ENCODE measurements at places on chromosomes 7 and 10.

GRCh38 chr7:30688718-30689221, 6.5 kb upstream of the CRHR2 start:
- DNase-seq, result no peak

GRCh38 chr10:130579913-130580312, 443.7 kb downstream of the GLRX3 start:
- DNase-seq, result no peak

- no peak for DNase-seq
Measured at GRCh38 chr7:157035302-157035701, 24.8 kb upstream of the MNX1 start.

DNA sequence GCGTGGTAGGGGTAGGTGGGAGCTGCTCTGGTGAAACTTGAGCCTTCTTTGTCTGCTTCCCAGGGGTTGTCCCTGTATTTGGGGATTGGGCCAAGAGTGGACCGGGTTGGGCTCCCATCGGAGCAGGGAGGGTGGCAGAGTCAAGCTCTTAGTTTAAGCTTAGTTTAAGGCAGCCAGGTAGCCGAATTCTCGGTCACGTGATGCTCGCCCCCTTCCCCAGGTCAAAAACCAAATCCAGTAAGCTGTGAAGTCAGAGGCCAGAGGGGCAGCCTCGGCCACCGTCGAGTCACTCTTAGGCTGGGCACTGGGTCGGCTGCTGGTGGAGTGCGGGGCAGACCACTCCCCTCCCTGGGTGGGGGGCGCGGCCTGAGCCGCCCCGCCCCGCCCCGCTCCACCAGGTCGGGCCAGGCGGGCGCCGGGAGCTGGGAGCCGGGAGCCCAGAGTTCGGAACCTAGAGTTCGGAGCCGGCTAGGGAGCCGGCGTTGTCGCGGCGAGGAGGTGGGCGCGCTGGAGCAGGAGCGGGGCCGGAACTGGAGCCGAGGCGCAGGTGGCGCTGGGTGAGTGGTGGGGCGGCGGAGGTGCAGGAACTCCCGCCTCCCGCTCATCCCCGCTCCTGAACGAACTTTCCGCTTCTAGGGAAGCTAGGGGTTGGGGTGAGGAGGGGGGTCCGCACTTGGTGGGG, 2.8 kb upstream of the LZTS2 start:
- DNase-seq, result no peak

- DNase-seq, result no peak
Measured at GRCh38 chr10:96133135-96133534, 3.0 kb downstream of the ZNF518A start.

DNA sequence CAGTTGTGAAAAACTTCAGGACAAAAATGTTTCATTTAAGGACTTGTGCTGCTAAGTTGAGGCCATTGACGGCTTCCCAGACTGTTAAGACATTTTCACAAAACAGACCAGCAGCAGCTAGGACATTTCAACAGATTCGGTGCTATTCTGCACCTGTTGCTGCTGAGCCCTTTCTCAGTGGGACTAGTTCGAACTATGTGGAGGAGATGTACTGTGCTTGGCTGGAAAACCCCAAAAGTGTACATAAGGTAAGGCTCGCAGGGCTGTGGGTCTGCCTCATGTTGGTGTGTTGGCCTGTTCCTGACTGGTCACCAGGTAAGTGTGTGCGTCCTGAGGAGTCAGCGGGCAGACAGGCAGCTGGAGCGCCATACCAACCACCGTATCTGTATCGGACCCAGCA, 17.9 kb downstream of the OGDH start:
- no peak for DNase-seq

- no peak for DNase-seq
Measured at GRCh38 chr10:86726677-86726999, 29.8 kb upstream of the BMPR1A start.

GRCh38 chr10:14859775-14860174, 18.9 kb upstream of the SUV39H2 start:
- no peak for DNase-seq

- DNase-seq, result no peak
Measured at GRCh38 chr10:120396228-120396627, 60.8 kb upstream of the PLPP4 start.

GRCh38 chr7:158324397-158325360, 262.9 kb downstream of the PTPRN2 start:
- DNase-seq, result no peak

DNA sequence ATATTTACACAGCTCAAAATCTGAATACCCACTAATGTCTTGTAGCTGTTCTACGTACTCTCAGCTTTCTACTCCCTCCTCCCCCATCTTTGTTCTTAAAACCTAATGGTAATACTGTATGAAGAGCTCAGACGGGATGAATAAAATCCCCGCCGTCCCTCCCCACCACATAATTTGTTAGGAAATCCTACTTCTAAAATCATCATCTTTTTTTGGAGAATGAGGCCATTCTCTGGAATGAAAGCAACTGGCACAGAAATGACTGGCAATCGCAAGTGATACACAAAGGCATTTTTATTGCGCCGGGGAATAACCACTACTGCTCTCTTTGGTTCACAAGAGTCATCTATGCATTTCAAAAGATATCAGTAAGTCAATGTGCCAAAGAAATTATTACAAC, 27.3 kb downstream of the SLC35B4 start:
- no peak for DNase-seq

DNA sequence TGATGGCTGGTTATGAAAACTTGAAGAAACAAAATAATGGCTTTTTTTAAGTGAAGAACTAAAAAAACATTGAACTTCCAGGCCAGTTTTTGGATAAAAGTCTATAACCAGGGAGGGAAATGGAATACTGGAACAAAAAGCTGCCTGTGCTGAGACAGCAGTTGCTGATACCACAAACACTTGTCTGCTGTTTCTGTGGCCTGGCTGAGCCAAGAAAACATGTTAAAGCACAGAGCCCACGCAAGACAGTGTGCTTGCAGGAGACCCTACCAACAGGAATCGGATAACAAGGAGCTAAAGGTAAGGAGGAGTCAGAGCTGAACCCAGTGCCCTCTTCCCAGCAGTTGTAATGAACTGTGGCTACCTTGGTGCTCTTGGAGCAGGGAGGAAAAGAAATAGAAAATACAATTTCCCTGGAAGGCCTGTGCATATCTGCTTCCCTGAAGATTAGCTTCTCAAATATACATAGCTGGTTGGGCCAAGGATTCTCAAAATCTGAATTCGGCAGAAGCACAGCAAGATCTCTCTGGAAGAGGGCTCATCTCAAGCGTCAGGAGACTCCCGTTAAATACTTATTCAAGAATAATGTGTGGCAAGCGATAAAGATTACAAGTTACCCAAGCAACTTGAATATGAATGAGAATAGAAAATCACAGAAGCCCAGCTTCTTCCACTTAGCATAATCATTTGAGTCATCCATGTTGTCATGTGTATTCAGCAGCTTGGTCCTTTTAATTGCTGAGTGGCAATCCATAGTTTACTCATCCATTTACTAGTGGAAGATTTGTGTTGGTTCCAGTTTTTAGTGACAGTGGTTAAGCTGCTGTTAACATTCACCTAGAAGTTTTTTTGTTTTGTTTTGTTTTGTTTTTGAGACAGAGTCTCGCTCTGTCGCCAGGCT, 87.6 kb downstream of the NOD1 start:
- no peak for DNase-seq

GRCh38 chr10:92822060-92822634, 26.2 kb upstream of the EXOC6 start:
- no peak for DNase-seq

- no peak for DNase-seq
Measured at GRCh38 chr7:50448823-50449222, 1.3 kb downstream of the FIGNL1 start.

DNA sequence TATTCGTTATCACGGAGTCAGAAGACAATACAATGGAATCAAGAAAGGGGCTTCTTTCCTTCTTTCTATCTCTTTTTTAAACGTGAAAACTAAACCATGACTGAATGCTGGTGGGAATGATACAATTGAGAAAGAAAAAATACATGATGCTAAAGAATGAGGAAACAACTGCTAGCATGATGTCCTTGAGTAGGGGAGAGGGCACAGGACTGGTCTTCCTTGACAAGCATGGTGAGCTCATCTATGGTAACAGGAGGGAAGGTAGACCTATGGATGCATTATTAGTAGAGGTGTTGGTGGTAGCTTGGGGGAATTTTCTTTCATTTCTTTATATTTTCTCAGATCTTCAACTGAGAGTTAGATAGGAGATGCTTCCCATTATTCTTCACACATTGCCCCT, 88.9 kb upstream of the COL1A2 start:
- DNase-seq, result no peak

- DNase-seq, result no peak
Measured at GRCh38 chr10:102962267-102962666, 44.2 kb downstream of the CNNM2 start.

GRCh38 chr10:514137-514671, 175.3 kb downstream of the DIP2C start:
- no peak for DNase-seq

DNA sequence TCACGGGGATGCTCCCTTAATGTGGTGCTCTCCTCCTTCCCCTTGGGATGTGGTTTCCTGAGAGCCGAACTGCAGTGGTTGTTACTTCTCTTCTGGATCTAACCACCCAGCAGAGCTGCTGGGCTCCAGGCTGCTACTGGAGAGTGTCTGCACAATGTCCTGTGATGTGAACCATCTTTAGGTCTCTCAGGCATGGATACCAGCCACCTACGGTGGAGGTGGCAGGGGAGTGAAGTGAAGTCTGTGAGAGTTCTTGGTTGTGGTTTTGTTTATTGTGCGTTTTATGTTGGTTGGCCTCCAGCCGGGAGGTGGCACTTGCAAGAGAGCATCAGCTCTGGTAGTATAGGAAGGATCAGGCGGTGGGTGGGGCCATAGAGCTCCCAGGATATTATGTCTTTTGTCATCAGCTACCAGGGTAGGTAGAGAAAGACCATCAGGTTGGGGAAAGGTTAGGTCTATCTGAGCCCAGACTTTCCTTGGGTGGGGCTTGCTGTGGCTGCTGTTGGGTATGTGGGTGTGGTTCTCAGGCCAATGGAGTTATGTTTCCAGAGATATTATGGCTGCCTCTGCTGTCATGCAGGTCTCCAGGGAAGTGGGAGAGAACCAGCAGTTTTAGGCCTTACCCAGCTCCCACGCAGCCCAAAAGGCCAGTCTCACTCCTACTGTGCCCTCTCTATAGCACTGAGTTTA, 87.9 kb downstream of the KIF20B start:
- no peak for DNase-seq

DNA sequence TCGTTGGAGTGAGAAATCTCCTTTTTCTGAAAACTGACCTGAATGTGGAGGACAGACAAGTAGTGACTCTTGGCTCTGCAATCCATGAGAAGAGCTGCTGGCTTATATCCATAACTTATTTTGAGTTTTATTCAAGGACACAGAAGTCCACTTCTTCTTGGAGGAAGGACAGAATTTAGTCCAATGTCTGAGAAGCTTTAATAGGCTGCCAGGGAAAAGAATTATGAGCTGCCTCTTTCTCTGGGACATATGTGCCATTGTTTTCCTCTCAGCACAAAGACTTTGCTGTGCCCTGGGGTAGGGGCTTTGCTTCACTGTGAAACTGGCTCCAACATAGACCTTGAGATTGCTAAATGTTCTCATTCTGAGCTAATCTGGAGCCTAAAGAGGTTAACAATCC, 20.5 kb upstream of the AOC1 start:
- no peak for DNase-seq

- no peak for DNase-seq
Measured at GRCh38 chr7:108637049-108637621, 67.5 kb downstream of the DNAJB9 start.

DNA sequence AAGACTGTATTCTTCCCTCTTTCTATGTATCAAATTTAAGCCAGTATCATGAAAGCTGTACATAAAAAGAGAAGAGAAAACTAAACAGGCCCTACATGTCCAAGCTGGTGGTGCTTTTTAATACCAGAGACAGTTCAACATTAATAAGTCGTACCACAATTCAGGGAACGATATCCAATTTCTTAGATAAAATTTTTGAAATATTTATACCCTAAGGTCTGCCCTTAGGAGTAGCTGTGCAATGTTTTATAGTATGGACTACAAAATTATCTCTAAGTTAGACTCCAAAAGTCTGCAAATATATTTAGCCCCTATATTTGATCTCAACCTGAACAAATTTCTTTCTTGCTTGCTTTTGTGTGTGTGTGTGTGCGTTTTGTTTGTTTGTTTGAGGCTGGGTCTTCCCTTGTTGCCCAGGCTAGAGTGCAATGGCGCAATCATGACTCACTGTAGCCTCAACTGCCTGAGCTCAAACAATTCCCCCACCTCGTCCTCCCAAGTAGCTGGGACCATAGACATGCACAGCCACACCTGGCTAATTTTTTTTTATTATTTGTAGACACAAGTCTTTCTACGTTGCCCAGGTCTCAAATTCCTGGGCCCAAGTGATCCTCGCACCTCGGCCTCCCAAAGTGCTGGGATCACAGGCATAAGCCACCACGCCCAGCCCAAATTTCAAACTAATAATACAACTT, 13.2 kb downstream of the ARHGAP19 start:
- no peak for DNase-seq

GRCh38 chr10:113183573-113183972, 233.5 kb downstream of the TCF7L2 start:
- no peak for DNase-seq

- no peak for DNase-seq
Measured at GRCh38 chr7:41942468-41943093, 239.7 kb upstream of the INHBA start.

DNA sequence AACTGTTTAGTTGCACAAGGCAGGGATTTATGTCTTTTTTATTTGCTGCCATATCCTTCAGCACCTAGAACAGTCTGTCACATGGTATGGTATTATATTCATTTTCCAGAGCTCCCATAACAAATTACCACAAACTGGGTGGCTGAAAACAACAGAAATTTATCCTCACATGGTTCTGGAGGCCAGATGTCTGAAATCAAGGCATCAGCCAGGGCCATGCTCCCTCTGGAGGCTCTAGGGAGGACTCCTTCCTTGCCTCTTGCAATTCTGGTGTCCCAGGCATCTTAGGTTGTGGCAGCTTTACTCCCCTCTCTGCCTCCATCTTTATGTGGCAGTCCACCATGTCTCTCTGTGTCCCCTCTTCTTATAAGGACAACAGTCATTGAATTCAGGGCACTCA, 43.1 kb downstream of the MET start:
- no peak for DNase-seq

DNA sequence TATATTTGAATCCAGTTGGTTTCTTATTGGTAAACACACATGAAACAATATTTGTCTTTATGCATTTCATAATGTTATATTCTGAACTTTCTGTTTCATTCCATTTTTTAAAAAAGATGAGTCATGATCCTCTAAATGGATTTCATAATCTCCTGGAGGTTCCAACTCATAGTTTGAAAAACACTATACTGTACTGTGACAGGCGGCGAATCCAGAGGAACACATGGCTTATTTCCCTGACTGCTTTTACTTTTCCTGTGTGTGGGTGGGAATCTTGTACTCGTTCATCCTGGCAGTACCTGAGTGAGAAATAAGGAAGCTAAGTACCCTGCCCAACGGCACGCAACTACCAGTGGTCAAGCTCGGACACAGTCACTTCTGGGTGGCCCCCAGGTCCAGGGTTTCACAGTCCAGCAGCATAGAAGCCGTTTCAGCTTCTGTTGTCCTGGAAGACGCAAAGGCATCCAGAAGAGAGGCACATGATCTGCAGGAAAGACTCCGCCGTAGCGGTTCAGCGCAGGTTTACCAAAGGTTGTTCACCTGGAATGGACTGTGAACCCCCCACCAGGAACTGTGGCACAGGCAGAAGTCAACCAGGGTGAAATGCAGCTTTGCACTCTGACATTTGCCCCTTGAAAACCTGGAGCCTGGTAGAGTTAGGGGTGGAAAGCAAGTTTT, 117.7 kb downstream of the CCNY start:
- DNase-seq, result no peak
